ENCODE measurements at places on chromosomes 4 and X.

DNA sequence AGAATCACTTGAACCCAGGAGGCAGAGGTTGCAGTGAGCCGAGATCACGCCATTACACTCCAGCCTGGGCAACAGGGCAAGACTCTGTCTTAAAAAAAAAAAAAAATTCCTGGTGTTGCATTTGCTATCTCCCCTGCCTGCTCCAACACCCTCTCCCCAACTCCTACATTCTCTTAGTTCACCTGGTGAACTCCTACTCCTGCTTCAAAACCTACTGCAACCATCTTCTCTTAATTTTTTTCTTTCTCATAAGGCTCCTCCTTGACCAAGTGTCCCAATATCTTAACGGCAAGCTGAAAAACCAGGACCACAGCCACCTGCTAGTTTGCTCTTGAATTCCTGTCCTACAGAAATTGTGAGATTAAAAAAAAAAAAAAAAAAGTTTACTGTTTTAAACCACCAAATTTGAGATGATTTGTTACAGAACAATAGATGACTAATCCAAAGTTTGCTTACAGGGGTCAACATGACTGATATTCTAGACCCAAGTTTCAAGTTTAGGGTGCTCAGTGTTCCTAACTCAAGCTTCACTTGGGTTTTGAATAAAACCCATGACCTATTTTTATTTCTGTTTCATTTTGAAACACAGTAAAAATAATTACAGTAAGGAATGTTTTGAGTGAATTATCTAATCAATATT is 13.1 kb upstream of the ANXA5 start:
- DNase-seq, result no peak

GRCh38 chr4:89835413-89835812 is 1.5 kb downstream of the SNCA start:
- DNase-seq, result no peak

GRCh38 chrX:42248226-42248625 is 324.9 kb upstream of the CASK start:
- no peak for DNase-seq

- no peak for DNase-seq
Measured at GRCh38 chr4:53128706-53129357, 237.0 kb downstream of the SCFD2 start.

GRCh38 chr4:89992744-89993143 is 98.1 kb downstream of the MMRN1 start:
- no peak for DNase-seq

- DNase-seq, result no peak
Measured at GRCh38 chr4:75004755-75005668, 72.1 kb downstream of the PARM1 start.

DNA sequence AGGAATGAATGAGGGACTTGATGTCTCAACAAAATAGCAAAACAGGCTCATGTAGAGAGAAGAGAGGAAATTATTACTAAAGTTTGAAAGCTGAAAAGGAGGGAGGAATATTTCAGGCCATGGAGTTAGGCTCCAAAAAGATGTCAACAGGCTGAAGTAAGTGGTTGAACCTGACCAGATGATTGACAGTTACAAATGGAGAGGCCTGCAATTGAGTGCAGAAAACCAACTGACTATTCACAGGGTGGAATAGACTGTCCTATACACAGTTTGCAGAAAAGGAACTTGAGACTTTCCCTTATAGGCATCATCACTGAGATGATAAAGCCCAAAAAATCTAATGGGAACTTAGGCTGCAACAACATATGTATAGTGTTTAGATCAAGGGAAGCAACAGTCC is 233.3 kb downstream of the AR start:
- DNase-seq, result no peak

GRCh38 chr4:140243278-140243753 is 89.3 kb upstream of the MAML3 start:
- peak; percentile 25 for DNase-seq

GRCh38 chr4:157791236-157791635 is 381.6 kb downstream of the GASK1B start:
- DNase-seq, result no peak

DNA sequence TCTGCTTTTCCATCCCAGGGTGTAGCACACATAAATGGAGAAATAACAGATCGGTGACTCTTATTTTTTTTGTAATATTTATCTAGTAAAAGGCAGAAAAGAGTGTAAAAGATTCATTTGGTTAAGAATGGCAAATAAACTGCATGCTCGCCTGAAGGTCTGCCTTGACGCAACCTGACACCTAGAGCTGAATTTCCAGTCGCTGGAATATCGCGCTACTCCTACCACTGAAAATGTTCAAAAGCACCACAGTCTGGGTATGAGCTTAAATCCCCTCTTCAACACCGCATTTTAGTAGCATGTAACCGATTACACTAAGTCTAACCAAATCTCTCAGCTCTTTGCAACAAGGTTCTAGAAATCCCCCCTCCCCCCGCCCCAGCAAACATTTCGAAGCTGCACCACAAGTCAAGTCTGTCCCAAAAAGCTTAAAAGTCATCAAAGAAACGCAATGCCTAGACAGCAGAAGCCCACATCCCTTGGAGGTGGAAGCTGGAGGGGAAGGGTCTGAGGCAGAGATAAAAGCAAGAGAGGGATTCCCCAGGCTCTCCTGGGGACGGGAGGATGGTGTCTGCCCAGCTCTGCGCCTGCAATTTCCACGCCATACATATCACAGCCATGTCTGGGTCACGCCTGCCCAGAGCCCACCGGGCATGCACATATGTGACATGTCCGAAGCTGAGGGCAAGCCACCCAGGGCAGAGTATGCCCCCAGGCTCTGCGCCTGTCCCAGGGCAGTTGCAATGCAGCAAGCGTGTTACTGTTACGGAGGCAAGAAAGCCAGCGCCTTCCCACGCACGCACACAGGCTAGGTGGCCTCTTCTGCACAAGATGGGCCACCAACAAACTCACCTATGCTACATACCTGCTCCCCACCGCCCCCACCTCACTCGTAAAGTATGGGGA is 1.4 kb downstream of the FGF13 start:
- no peak for DNase-seq

DNA sequence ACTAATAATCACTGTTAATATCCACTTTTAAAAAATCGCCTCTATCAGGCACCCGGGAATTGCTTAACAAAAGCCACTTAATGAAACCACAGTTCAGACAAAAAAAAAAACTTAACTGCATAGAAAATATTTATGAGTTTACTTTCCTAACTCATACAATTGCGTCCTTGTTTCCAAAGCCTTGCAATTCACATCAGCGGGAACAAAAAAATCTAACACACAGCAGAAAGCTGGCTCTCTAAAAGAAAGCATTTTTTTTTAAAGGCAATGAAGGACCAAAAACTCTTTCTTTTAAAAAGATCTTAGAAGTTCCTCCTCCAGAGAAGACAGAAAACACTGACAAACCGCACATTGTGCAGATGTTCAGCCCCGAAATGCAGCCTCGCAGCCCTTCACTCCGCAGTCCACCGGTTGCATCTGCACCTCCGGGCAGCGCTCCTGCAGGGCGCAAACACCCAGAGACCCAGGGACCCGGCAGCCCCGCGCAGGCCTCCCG is 812 bp downstream of the FAT1 start:
- DNase-seq, result no peak

GRCh38 chrX:18895189-18895951 is 88.5 kb downstream of the PHKA2 start:
- no peak for DNase-seq

GRCh38 chrX:118727686-118728339 is 407 bp downstream of the IL13RA1 start:
- DNase-seq, result no peak

DNA sequence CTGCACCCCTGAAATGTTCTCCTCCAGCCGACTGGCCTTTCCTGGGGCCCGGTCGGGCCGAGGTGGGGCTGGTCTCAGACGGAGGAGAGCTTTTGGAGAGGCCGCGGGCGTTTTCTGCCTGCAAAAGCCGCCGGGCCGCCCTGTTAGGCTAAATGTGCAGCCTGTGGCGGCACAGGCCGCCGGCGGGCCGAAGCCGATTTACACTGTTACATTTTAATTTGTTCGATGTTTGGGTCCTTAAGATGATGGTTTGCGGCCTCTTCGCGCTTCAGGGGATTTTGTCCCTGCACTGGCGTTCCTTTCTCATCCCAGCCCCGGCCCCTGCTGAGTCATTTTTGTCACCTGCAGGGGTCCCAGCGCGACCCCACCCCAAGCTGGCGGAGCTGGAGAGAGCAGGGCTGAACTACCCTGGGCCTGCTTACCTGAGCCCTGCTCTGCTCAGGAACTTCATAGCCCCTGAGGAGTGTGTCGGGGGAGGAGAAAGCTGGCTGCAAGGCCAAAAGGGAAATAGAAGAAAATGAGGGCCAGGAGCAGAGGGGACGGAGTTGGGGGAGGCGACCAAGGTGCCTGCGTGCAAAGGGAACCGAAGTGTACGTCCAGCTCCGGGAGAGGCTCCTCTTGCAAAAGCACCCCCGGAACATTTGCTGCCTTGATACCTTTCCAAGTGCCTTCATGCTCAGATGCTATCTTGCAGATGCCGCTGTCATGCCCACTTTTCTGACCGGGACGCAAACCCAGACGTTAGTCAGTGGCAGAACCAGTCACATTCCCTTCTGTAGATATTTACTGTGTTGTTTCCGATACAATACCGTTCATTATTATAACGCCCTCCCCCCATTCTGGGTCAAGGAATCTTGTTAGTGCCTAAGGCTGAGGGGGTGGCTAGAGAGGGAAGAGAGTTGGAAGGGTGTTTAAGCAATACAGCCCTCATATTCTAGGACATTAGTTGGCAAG is 977 bp upstream of the RBBP7 start:
- peak; percentile 19 for DNase-seq

DNA sequence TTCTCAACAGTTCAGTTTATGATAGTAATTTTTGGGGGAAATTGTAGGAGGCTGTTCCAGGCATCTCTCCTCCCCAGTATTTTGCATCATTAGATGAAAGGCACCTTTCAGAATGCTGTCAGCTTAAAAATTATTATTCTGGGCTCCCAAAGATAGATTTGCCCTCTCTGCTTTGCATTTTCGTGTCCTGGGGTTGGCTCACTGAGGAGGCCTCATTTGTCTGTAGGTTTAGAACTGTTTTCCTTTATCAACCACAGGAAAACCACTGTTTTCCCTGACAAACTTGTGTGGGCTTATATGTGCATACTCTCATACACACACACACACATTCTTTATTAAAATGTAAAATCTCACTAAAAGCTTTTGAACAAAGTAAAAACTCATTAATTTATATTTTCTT is 197.2 kb upstream of the VCX3A start:
- no peak for DNase-seq

DNA sequence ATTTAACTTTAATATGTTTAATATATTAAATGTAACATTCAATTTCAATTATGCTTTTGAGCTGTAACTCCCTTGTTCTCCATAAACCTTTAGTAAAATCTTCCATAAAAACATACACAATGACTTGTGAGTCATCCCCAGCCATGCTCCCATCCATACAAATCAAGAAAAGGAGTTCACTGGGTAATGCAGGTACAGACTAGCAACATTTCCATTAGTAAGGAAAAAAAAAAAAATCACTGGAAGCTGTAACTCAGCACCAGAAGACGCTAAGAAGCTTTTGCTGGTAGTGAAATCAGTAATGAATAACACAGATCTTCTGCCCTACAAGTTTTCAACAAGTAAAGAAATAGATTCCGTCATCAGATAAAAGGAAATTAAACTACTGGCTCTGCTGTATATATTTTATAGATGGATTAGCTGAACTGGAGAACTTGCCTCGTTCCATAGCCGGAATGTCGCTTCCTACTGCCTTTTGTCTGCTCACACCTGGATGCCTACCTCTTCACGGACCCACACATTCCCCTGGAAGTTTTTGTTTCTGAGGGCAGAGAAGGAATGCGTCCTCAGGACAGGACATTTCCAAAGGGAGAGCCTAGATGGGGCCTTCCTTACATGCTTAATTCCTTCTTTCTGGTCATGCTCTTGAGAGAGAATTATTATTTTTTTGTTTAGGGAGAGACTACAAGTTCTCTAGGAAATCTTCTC is 298.4 kb upstream of the ANKRD50 start:
- DNase-seq, result no peak

DNA sequence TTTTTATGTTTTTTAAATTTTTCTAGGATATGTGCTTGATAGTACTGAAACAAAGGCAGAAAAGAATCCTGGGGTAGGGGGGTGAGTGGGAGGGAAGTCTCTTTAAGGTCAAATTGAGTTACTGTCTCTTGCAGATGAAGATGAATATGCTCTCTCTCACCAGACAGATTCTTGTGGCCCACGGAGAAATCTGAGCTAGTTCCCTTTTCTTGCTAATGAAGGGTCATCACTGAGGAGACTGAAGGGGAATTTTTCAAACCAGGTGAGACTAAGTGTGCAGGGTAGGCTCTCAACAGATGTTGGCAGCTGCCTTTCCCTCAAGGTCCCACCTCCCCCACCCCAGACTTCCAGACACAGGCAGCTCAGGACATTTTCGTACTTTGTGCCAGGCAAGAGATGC is 21.5 kb downstream of the FAM9C start:
- no peak for DNase-seq

DNA sequence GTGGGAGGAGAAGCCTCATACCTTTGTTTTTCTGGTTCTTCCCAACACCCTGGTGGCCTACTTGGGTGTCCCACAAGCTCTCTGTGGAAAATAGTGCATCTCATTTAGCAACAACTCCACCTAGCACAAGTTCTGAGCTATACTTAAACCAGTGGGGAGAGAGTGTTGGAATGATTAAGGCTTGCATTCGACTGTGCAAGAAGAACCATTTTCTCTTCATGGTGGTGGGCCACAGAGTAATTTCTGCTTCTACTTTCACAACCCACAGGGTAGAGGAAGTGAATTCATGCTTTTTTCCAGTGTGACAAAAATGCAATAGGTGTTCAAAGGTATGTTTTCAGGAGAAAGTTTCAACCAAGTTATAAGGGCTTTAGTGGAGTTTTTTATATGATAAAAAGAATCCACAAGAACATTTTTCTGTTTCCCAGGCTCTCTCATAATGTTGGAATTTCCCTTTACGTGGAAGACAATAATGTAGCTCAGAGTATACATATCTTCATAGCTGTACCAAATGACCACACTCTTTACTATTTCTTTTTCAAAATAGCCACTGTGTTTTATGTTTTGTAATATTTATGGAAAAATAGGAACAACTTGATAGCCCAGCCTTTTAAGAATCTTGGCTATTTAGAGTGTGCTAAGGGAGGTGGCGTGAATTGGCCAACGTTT is 80.3 kb upstream of the HHIP start:
- DNase-seq, result no peak

- no peak for DNase-seq
Measured at GRCh38 chr4:134885436-134885835, 683.8 kb upstream of the PABPC4L start.

DNA sequence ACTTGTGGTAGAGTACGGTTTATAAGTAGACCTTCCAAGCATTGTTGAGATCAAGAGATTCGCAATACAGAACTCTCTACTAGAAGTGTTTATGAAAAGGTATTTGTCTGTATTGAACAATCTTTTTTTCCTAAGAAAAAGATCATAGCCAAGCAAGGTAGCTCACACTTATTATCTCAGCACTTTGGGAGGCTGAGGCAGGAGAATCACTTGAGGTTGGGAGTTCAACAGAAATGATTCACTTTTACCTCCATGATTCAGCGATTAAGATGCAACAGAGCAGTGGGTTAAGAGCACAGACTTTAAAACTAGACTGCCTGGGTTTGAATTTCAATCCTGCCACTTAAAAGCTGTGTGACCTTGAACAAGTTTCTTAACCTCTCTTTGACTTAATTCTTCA is 74.3 kb downstream of the TMEM156 start:
- DNase-seq, result no peak
